ENCODE measurements at places on chromosomes 5 and 9.

GRCh38 chr9:135587658-135588057 is 26.1 kb downstream of the PAEP start:
- DNase-seq, result no peak

GRCh38 chr9:72661401-72662135 is 140.2 kb downstream of the TMC1 start:
- DNase-seq, result no peak

DNA sequence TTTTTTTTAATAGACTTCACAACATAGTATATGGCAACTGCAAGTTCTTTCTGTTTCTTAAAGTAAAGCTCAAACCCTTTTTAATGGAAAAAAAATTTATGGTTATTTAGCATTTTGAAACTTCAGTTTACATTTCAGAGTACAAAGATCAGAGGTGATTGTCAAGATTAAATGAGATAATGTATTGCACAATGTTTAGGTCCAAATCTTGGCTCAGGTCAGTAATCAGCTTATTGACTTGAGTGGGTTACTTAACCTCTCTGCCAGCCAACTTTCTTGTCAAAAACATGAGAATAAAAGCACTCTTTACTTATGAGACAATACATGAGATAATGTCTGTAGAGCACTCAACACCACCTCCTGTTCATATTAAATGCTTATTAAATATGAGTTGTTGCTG is 345.1 kb upstream of the PTPRD start:
- DNase-seq, result no peak

DNA sequence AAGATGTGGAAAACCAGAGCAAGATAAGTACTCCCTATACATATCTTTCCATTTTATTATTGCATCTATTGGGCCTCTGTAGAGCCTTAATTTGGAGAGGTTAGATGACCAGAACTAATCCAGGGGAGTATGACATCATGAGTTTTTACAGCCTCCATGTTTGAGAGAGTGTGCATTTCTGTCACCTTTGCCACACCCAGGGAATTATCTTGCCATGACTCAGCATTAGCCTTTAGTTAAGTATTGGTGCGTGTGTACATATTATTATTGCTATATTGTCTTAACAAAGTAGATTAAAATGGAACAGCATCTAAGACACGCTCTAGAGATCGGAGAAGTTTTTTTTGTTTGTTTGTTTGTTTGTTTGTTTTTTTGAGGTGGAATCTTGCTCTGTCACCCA is 27.6 kb downstream of the DIMT1 start:
- no peak for DNase-seq

GRCh38 chr5:134517553-134517952 is 7.9 kb upstream of the JADE2 start:
- no peak for DNase-seq

DNA sequence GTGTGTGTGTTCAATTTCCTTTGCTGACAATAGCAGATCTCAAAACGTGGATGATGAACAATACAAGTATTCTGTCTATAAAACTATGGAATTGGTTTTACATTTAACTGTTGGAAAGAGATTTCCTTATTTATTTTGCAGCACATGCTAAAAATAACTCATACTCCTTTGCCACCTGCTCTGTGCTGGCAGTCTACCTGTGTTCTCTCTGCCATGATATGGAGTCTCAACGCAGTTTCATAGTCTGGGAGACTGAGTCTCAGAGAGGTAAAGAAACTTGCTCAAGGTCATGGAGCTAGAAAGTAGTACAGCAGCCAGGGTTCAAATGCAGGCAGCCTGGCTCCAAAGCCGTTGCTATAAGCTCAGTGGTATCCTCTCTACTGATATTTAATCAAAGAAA is 466.0 kb upstream of the DAP start:
- no peak for DNase-seq

DNA sequence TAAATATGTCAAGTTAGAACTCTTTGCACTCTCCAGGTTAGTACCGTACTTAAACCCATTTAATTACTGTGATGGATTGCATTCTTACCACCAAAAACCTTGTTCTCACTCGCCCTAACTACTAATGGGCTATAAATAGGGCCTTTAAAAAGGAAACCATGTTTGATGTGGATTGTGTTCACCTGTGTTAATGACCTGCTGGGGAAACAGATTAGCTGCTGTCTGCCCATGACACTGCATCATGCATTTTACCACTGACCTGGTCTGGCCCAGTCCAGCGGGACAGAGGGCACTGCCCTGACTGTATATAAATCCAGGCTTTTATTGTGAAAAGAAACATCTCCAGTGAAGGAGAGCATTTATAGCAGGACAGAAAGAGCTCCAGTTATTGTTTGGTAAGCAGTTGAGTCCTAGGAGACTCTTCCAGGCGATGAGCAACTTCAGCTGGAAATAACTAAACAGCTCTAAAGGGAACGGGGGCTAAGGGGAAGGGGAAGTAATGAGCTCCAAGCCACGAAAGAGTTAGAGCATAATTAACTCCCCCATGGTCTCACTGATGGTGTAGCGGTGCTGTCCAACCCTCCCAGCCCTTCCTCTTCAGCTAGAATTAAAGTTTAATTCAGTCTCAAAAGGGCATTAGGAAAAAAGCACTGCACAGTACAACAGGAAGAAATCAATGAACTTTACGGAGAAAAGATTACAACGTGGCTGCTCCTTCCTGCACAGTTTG is 303.1 kb downstream of the ENC1 start:
- no peak for DNase-seq

- DNase-seq, result peak; percentile 64
Measured at GRCh38 chr5:143101725-143102386, 301.6 kb downstream of the NR3C1 start.

Data from stimulated activated CD4-positive, alpha-beta T cell treated with anti-CD3 and anti-CD28 coated beads, Interleukin-1b, Interleukin-23, amount 100 ng/mL, for 48 hours (primary cell).